ENCODE measurements at places on chromosomes 4 and X.

DNA sequence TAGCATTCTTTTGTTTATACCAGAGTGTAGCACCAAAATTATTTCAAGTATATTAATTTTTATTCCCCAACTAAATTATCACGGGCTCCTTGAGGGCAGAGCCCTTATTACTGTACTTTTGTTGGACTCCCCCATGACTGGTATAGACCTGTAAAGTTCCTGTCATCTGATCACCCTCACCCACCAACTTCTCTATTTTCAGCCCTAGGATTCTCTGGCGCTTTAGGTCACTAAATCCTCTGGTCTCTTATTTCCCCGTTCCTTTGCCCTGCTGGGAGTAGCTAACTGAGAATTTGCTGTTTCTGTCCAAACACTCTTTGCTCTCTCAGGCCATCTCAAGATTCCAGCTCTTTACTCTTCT, 3.2 kb upstream of the XKRX start:
- DNase-seq, result no peak

- DNase-seq, result no peak
These were observed 98.9 kb upstream of the SH3RF1 start for GRCh38 chr4:169369634-169370033.

DNA sequence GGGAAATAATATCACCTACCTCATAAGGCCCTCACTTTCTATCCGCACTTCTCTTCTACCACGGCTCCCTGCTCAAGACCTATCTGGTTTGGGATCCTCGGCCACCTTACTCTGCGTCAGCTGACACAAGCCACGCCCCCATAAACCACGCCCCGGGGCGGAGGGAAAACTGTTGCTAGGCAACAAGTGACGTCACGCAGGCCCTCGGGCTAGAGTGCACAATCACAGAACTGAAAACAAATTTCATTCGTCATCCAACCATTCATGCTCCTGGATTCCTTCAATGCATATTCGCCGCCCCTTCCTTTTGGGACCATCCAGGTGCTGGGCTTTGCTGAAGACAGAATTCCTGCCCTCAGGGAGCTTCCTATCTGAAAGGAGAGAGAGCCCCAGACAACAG, 66.3 kb downstream of the SMC1A start:
- peak; percentile 18 for DNase-seq

- DNase-seq, result no peak
These were observed 1217.7 kb downstream of the PCDH19 start for GRCh38 chrX:99192421-99192820.

DNA sequence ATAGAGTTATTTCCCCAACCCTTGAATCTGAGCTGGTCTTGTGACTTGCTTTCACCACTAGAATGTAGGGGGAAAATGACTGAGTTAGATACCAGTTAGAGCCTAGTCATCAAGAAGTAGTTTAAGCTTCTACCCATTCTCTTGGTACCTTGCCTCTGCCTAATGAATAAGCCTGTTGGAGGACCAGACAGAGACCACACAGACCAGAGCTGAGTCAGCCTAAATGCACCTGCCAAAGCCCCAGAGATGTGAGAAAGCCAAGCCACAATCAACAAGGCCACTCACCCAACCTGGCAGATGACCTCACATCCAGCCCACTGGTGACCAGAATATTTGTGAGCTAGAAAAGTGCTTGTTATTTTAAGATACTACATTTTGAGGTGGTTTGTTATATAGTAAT, 85.2 kb upstream of the DCLK2 start:
- DNase-seq, result no peak

- no peak for DNase-seq
These were observed 34.4 kb downstream of the NFKB1 start for GRCh38 chr4:102535398-102536082.

DNA sequence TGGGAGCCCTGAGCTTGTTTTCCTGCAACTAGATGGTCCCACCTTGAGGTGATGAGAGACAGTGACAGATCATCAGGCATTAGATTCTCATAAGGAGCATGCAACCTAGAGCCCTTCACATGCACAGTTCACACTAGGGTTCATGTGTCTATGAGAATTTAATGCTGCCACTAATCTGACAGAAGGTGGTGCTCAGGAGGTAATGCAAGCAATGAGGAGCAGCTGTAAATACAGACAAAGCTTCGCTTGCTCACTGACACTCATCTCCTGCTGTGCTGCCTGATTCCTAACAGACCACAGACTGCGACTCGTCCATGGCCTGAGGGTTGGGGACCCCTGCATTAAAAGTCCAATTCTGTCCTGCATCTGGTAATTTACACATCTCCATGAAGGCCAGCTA, 141.6 kb downstream of the KCNIP4 start:
- no peak for DNase-seq

DNA sequence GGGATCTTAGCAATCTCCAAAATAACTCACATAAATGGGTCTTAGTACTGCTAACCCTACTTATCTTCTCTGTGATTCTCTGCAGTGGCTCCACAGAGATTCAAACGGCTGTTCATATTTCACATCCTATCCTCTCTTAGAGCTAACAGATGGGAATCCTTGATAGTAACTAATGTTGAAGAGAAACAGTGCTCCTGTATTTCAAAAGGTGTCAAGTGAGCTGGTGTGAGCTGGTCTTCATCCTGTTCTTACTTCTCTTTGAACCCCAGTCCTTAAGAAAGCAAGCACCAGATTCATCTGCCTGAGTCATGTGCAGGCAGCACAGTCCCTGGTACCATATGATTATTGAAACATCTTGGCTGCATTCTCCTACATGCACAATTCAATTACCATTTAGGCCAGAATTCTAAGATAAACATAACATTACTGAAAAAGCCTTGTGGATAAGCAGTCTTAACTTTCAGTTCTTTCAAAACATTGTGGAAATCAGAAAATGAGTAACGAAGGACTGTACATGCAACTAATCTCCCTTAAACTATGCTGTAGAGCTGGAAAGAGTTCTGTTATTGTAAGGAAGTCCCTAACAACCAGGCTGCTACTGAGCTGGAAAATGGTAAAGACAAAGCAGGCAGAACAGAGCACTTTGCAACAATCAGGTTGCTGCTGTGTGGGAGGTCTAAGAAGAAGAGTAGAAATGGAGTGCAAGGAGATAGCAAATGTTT, 153.1 kb downstream of the NPNT start:
- DNase-seq, result no peak

DNA sequence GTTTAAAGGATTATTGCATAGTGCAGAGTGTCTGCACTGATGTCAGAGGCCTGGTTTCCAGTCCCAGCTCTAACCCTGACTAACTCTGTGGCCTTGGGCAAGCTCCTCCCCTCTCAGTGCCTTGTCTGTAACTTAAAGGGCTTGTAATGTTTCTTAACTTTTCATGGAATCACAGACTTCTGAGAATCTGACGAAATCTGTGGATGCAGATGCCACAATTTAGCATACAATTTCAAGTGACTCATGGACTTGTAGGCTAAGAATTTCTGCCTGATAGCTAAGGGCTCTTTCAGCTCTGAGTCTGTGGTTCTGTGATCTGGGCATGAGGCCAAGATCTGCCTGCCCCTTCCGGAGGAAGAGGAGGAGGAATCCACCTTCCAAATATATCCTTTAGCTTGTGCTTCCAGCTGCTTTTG, 236.9 kb downstream of the AR start:
- DNase-seq, result peak; percentile 93

- DNase-seq, result no peak
These were observed 121.2 kb downstream of the GASK1B start for GRCh38 chr4:158051401-158052235.

DNA sequence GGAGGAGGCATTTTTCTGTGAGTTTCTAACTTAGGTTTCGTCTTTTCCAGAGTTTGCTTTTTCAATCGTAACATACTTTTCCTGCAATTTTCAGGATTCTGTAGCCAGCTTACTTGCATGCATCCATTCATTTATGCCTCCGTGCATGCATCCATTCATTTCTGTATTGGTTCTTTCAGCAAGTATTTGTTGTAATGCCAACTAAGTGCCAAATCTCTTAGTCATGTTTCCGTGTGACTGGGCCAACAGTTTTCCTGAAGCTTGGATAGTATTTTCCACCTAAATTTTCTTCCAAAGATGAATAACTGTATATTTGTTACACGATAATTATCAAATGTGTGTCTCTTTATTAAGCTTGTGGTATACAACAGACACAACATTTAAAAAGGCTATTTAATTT, 41.5 kb downstream of the CBLL2 start:
- DNase-seq, result no peak

DNA sequence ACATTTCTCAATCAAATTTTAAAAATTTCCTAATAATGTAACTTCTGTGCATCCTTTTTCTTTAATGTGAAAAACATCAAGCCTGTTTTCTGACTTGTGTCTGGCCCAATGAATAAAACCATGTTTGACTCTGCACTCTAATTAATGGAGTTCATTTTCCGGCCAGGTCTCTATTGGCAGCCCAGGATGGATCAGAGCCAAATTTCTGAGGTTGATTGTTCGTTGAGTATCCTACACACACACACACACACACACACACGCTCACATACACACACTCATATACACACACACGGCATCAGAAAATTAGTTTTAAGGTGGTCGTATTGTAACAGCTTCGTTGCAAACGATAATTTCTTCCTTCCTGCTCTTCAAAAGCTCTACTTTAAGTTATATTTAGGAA, 28.9 kb upstream of the TLL1 start:
- DNase-seq, result no peak

DNA sequence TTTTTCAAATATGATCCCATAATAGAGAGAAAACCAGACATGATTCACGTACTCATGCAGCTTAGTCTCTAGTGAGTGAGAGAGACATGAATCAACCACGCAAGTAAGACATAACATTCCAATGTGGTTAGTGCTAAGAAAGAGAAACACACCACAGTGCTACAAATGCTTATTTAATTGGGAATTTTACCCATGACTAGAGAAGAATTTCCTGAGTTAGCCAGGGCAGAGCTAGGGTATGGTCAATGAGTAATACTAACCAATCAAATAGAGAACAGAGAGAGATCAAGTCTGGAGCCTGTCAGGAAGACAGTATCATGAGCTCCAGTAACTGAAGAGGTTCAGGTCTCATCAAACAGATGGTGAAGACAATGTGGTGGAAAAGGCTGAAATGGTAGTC, 495.2 kb downstream of the PDGFC start:
- no peak for DNase-seq

- DNase-seq, result no peak
These were observed 1.7 kb downstream of the TRPC5OS start for GRCh38 chrX:111877681-111878080.

GRCh38 chr4:67499799-67500198, 45.5 kb downstream of the CENPC start:
- peak; percentile 35 for DNase-seq

DNA sequence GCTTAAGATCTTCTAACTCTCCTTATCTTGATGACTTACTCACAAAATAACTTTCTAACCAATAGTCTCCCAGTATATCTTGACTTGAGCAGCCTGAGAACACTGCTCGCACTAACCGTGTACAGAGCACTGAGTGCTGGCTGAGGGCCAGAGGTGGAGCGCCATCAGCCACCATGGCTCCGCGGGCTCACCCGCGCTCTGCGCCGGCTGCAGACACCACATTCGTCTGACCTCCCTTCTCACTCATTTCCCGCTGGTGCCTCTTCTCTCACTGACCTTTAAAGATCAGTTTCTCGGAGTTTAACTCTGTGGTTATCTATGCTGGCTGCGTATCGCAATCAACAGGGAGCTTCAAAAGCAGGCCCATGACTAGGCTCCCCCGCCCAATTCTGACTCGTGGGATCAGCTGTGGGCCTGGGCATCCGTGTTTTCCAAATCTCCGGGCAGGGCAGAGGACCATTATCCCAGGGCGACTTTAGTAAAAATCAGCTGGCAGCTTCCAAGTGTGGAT, 78.6 kb downstream of the HAUS3 start:
- DNase-seq, result no peak

DNA sequence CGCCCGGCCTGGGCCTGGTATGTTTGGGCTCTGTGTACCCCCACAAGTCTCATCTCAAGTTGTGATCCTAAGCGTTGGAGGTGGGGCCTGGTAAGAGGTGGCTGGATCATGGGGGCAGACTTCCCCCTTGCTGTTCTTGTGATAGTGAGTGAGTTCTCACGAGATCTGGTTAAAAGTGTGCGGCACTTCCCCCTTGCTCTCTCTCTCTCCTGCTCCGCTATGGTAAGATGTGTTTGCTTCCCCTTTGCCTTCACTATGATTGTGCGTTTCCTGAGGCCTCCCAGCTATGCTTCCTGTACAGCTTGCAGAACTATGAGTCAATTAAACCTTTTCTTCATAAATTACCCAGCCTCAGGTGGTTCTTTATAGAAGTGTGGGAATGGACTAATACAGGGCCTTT, 53.0 kb downstream of the CHST7 start:
- peak; percentile 82 for DNase-seq

DNA sequence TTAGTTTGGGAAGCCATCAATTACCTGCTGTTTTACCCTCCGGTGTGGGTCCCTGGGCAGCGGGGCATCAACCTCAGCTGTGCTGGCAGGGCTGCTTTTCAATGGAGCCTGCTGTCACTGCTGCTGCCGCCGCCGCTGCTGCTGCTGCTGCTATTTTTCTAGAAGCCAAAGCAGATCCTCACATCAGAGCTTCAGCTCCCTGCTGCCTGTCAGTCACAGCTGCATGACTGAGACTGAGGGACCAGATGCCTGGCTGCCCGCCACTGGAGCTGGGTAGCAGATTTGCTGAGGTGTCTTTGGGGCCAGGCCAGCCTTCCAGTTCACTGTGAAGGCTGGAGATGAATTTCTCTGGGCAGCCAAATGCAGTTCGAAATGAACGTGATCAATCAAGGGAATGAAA, 200.3 kb upstream of the NHS start:
- DNase-seq, result no peak

DNA sequence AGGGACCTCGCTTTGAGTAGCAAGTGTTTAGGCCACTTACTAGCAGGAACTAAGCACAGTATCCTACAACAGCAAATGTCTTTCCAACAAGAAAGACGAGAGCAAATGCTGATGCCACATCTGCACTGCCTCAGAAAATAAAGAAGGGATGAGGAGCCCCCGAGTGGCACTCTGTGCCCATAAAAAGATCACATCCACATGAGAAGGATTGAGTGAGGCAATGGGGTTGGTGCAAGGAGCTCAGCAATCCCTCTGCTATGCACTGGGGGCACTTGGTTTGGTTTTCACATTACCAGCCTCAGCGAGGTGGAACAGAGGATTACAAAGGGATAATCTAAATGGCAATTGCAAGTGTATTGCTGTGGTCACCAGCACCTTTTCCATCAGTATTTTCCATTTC, 252.8 kb upstream of the SLC7A11 start:
- peak; percentile 74 for DNase-seq

DNA sequence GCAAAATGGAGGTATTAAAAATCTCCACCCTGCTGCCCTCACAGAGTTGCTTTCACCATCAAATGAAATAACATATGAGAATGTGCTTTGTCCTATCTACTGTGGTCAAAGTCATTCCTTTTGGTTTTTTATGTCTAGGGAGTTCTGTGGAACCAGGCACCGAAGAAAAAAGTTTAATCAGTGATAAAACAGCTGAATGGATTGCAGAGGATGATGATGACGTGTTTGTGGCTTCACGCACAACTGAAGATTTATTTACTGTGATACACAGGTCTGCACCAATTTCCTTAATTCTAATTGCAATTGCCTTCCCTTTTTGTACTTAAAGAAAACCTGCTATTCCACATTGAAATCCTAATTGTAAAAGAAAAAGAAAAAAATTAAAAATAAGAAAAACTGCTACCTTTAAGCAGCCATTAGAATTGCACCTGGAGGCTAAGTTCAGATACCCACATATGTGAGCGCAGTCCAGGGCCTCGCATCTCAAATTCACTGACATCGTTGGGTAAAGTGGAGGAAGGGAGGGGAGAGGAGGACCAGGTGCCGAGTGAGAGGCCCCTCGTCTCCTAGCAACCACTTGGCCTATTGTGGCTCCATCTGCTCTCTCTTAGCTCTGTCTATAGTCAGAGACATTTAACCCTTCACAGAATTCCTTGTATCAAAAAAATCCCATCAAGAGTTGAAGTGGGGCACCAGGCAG, 10.5 kb upstream of the RTL5 start:
- no peak for DNase-seq

Measured in inflammatory macrophage (primary cell).